NCI-H2081 (cell line): ENCODE measurements at places on chromosomes 7 and 10.

DNA sequence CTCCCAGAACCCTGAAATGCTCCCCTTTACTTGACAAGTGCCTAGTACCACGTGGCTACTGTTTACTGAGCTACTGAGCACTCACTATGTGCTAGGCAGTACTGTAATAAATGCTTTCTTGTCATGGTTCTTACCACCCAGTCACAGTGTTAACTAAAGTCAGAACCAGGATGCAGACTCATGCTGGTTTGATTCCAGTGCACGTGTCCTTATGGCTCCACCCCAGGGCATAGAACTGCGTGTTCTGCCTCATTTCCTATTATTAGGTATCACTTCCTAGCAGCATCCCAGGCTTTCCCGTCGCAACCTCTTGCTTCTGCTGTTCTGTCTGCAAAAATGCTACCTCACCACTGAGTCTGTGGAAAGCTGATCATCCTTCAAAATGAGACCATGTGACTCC is 71.7 kb upstream of the DOCK1 start:
- no peak for DNase-seq

DNA sequence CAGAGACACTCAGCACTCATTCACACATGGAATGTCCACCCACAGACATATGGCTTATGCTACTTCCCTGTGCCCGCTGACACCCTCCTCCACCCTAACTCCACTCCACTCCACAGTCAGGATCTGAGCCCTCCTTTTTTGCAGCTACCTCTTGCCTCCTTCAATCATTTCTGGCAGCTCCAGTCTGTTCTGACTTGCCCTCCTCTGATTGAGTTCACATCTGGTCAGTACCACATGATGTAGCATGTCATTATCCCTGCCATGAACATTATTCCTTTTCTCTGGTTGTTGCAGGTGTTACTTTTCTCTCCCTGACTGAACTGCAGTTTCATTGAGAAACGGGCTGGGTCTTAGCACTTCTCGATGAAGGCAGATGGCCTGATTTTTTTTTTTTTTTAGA is 130.1 kb upstream of the EGR2 start:
- DNase-seq: no peak

- no peak for DNase-seq
Observed at GRCh38 chr7:68376131-68376661, 1222.1 kb upstream of the AUTS2 start.

- no peak for DNase-seq
Observed at GRCh38 chr10:113382691-113383090, 170.2 kb upstream of the HABP2 start.

GRCh38 chr10:102758240-102758932 is 14.6 kb downstream of the WBP1L start:
- no peak for DNase-seq

DNA sequence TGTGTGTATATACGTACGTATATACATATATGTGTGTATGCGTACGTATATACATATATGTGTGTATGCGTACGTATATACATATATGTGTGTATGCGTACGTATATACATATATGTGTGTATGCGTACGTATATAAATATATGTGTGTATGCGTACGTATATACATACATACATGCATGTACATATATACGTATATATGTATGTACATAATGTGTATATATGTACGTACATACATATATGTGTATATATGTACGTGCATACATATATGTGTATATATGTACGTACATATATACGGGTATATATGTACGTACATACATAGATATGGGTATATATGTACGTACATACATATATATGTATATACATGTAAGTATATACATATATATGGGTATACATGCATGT is 332.1 kb downstream of the CRPPA start:
- DNase-seq: no peak

DNA sequence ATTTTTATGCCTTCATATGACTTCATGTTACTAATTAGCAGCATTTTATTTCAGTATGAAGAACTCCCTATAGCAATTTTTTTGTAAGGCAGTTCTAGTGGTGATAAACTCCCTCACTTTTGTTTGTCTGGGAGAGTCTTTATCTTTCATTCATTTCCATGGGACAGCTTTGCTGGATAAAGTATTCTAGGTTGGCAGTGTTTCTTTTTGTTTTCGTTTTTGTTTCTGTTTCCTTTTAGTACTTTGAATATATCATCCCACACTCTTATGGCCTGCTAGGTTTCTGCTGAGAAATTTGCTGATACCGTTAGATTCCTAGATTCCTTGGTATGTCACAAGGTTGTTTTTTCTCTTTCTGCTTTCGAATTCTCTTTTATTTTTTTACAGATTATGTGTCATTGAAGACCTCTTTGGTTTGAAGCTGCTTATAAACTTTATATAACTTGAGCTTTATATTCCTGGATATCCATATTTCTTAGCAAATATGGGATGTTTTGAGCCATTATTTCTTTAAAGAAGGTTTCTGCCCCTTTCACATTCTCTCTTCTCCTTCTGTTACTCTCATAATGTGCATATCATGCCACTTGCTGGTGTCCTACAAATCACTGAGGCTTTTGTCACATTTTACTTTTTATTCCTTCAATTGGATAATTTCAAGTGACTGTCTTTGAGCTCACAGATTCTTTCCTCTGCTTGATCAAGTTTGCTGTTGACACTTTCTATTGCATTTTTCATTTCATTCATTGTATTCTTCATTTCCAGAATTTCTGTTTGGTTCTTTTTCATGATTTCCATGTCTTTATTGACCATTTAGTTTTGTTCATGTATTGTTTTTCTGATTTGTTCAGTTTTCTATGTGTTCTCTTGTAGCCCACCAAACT is 28.9 kb upstream of the AHR start:
- DNase-seq: no peak

DNA sequence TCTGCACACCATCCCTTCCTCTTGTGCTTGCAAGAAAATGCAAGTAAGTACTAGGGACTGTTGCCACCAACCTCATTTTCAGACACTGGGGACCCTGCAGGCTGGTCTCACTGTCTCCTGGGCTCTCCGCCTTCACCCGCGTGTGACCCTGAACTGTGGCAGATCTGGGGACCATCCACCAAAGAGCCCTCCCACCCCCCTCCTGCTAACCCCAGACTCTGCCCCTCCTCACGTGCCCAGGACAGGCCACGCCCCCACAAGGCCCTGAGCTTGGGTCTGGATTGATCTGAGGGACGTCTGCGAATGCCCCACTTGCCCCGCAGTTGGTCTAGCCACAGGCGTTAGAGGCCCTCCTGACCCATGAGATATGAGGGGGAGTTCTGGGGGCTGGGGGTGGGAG is 8.1 kb downstream of the CNPY1 start:
- DNase-seq: no peak

DNA sequence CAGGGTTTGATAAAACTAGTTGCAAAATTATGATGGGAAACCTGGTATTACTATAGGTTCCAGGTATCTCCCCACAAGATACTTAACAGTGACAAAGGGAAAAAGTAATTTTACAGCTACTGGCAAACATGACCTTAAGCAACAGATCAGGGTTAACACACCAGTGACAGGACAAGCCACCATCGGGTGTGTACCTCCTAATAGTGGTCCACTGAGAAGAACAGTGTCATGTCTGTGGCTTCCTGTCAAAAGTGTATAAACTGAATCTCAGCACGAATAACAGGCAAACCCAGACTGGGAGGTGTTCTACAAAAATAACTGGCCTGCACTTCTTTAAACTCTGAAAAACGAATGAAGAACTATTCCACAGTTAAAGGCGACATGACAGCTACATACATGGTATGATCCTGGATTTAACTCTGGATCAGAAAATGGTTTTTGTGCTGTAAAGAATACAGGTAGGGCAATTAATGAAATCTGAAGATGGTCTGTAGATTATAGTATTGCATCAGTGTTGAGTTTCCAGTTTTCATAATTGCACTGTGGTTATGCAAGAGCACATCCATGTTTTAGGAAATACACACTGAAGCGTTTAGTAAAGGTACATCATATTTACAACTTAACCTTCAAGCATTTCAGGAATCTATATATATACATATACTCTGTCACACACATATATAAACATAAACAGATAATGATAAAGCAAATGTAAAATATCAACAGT is 32.0 kb upstream of the ARMS2 start:
- DNase-seq: no peak

DNA sequence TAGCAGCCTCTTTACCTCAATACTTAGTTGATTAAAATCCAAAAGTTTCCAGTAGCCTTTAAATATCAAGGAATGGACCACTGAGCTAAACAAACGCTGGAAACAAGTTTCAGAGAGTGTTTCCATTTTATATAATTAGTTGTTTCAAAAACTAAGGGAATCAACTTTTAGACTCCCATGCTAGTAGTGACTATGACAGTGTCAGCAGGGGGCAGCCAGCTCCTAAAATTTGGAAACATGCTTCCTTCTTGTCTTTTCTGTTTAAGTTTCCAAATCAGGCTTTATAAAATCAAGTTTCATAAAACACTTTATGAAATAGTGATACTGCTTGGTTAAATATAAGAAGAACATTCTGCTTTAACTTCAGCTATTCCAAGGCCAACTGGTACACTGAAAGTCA is 138.2 kb upstream of the TMEM229A start:
- no peak for DNase-seq

DNA sequence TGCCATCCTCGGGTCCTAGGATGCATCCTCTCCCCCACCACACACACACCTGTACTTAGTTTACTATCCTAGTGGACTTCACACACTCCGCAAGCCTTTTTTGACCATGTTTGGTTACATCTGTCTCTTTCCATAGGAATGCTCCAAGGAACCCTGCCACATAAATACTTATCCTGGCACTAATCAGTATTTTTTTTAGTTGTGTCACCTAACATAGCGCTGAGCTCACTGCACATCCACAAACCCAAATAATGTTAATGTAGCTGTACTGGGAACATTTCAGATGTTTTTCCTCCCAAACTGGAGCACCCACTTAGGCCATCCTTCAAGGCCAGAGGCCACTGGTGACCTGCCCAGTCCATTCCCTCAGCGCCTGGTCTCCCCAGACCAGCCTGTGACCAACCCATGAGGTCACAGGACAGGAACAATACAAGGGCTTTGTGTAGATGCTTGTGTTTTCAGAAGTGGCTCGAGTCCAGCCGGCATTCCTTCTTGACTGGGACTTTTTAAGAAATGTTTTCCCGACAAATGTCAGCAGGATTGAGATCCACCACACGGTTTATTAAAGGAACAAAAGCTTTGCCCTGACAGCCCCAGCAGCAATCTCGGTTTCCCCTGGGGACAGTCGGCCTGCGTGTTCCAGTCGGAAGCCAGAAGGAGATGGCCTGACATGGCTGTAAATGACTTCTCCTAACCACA is 181.4 kb downstream of the JCAD start:
- DNase-seq: no peak

DNA sequence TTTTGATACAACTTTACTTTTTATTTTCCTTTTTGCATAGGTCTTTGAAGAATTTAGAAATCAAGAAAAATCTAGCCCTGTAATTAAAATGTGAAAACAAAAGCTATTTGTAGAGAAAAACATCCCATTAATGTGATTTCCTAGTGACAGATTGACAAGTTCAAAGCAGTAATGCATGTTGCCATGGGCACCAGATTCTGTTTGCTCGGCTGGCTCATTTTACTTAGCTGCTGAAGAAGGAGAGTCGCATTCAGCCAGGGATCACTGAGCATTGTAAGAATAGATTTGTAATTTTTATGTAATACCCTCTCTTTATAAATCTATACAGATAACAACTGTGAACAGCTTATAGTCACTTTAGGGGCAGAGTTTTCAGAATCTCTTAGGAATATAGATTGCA is 28.5 kb downstream of the DNAJB9 start:
- DNase-seq: peak; percentile 75

GRCh38 chr7:64509583-64509982 is 53.3 kb downstream of the ZNF680 start:
- DNase-seq: no peak

GRCh38 chr7:68857571-68857970 is 740.7 kb upstream of the AUTS2 start:
- no peak for DNase-seq
